ENCODE measurements at places on chromosomes 3 and 15.

DNA sequence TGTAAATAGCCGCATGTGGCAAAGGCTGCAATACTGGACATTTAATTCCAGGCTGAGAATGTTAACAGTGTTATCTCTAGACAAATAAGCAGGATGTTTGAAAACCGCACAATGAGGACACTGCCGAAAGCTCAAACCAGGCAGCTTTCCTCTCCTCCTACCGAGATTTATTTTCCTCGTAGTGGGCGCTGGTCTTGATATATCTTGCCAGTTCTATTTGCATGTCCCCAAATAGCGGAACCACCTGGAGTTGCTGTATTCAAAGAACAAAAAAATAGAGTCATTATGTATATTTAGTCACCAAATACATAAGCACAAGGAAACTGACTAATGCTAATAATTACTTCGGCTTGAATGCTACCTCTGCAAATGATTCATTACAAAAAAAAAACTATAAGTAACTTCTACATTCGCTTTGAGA is 46.5 kb downstream of the CYFIP1 start:
- no peak for DNase-seq

DNA sequence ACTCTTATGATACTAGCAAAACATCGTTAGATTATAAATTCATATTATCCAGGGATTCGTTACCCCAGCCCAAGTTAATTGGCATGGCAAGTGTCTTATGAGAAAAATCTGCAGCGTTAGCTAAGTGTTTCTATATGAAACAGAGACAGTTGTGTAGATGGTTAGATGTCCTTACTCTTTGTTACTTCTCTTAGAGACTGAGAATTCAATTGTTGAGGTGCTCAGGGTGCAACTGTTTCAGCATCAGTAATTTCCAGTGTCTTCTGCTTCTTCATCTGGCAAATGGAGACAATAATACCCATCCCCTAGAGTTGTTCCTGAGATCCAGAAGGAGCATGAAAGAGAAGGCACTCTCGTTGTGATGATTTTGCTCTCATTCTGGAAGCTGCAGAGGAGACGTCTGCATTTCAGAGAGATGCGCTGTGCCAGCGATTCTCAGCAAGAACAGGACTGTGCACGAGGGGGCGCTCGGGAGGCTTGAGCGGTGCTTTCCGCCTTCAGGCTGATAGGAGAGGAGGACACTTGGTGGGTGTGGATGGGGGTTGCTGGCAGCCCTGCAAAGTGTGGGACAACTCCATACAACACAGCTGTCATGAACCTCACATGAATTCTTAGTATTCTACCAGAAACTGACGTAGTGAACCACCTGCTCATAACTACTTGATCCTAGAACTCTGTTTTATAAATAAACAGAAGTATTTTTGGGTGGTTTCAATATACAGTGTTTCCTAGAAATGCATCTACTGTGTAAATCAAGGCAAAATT is 39.7 kb upstream of the SPSB4 start:
- peak; percentile 79 for DNase-seq

DNA sequence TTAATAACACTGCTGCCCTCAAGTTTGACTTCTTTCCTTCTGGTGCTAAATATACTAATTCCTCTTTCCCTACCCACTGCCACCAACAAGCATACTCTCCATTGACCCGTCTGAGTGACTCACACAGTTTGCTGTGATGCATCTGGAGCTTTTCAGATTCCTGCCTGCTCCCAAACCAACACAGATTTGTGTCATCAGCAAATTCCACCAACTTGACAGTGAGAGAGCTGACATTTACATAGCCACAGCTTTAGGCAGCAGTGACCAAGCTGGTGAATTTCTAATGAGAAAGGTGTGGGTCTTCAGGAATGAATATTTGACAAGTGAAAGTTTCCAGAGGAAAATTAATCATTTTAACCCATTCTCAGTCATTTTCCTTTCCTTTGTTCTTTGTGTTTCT is 96.5 kb upstream of the PRICKLE2 start:
- no peak for DNase-seq

- DNase-seq = no peak
Measured at GRCh38 chr15:27783678-27784077, 315.4 kb downstream of the OCA2 start.

DNA sequence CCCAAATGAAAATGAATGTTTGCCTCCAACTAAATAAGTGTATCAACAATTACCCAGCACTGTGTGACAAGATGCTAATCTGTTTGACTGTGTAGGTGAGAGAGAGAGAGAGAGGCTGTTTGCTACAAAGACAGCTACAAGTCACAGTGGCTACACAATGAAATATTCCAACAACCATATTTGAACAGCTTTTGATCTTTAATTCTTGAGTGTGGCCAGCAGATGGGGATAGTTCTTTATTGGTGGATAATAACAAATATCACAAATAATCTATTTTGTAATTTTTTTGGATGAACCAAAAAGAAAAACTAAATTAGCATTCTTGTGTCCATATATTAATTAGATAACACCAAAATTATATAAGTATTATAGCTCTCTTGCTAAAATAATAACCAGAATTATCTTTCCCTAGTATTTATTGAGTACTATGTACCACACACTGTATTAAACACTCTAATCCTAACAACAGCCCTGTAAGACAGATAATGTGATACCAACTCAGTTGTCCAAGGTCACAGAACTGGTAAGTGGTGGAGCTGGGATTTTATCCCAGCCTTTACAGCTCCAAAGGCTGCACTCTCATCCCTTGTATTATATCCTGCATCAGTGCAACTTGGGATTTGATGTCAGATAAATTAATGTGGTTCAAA is 61.9 kb upstream of the C3orf80 start:
- peak; percentile 43 for DNase-seq

- DNase-seq = no peak
Measured at GRCh38 chr3:186633481-186633880, 6.7 kb upstream of the FETUB start.

DNA sequence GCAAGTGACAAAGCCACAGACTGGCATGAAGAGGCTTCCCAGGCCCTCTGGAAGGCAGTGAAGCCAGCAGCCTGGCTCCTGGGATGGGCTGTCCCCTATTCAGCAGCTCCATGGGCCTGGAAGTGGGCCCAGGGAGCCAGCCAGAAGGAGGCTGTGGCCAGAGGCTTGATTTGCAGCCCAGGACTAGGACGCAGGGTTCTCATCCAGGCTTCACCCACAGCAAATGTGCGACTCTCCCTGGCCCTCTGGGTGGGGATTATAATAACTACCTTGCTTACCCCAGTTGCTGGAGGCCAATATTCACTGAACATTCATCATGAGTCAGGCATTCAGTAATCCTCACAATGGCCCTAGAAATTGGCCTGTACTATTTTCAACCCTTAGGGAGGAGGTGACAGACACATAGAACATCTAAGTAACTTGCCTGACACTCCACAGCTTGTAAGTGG is 24.6 kb upstream of the SRP14 start:
- DNase-seq = no peak

GRCh38 chr3:113775516-113775915 is 28.7 kb downstream of the ATP6V1A start:
- peak; percentile 73 for DNase-seq

- DNase-seq = no peak
Measured at GRCh38 chr3:101814835-101815234, 34.5 kb upstream of the NFKBIZ start.

DNA sequence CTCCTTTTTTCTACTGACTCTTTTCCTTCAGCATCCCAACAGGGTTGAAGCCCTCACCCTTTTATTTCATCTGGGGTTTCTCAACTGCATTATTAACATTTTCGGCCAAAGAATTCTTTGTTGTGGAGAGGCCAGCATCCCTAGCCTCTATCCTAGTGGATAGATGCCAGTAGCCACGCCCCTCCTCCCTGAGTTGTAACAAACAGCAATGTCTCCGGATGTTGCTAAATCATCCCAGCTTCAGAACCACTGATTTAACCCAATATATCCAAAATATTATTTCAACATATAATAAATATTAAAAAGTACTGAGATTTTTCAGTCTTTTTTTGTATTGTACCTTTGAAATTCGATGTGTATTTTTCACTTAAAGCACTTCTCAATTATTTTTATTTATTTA is 2.0 kb upstream of the RNF111 start:
- no peak for DNase-seq

GRCh38 chr15:82850731-82851130 is 41.3 kb downstream of the WHAMM start:
- DNase-seq = no peak

DNA sequence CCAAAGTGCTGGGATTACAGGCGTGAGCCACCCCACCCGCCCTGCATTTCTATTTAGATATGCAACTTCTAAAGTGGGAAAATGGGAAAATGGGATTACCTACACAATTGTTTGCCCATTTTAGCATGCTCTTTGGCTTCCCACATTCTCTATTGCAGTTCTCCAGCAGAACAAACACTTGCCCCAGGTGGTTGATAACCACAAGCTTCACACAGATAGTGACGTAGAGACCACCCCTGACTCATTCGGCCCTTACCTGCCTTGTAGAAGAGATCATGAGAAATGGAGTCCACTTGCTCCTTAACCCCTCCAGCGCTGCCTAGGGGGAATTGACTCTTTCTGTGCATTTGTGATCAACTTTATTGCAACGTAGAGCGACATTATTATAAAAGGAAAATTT is 83.2 kb upstream of the RAP2B start:
- no peak for DNase-seq

DNA sequence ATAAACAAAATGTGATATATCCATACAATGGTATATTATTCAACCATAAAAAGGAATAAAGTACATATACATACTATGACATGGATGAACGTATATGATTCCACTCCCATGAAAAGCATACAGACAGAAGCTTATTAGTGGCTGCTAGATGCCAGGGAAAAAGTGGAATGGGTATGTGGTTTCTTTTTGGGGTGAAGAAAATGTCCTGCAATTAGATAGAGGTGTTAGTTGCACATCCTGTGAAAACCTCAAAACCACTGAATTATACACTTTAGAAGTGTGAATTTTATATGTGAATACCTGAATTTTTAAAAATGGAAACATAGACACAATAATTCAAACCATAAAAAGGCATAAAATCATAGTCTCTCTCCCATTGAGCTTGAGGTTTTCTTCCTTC is 11.2 kb downstream of the DENND6A start:
- DNase-seq = no peak

DNA sequence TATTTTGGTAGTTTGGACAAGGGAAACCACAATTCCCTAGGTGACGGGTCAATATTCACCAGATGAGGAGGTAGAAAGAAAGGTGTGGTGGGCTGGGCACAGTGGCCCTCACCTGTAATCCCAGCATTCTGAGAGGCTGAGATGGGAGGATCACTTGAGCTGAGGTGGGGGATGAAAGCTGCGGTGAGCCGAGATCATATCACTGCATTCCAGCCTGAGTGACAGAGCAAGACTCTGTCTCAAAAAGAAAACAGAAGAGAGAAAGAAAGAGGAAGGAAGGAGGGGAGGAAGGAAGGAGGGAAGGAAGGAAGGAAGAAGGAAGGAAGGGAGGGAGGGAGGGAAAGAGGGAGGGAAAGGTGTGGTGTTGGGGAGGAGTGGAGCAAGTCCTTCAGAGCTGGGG is 56.1 kb upstream of the RNF7 start:
- DNase-seq = no peak

DNA sequence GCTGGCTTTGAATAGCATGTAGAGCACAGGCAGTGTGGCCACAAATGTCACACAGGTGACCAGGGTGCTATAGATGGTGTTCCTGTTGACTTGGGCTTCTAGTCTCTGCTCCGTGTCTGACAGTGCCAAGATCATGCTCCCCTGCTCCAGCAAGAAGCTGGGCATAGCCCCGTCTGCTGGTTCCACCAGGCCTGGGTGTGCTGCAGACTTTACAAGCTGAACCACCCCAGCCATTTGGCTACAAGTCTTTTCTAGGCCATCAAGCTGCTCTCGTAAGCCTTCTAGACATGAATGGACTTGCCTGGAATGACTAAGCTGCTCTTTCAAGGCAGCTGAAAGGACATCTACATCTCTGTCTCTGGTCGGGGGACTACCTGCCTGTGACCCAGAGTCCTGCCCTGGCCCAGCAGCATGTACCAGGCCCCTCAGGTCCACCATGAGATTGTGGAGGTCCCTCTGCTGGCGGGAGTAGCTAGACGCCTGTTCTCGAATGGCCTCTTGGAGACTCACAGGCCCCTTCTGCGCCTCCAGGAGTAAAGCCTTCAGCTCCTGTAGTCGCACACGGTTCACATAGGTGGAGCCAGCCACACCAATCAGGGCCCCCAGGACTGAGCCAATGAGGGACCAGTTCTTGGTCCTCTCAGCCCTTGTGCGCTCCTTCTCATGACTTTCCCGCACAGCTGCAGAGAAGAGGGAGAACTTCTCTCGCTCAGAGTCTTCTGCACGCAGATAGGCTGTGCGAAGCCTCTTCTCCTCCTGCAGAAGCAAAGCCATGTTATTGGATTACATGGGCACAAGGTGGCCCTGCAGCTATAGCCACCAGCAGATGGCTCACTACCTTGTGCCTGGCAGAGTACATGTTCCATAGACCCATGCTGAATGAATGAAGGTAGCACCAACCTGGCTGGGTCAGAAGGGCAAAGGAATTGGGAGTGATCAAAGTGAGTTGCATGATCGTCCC is 2.8 kb upstream of the PLXNB1 start:
- DNase-seq = no peak

- DNase-seq = no peak
Measured at GRCh38 chr3:178295292-178295912, 240.8 kb upstream of the KCNMB2 start.

DNA sequence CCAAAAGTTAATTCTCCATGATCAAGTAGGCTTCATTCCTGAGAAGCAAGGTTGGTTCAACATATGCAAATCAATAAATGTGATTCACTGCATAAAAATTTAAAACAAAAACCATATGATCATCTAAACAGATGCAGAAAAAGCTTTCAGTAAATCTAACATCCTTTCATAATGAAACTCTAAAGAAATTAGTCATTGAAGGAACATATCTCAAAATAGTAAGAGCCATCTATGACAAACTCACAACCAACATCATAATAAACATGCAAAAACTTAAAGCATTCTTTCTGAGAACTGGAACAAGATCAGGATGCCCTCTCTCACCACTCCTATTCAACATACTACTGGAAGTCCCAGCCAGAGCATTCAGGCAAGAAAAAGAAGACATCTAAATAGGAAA is 254.1 kb downstream of the AGBL1 start:
- DNase-seq = no peak

DNA sequence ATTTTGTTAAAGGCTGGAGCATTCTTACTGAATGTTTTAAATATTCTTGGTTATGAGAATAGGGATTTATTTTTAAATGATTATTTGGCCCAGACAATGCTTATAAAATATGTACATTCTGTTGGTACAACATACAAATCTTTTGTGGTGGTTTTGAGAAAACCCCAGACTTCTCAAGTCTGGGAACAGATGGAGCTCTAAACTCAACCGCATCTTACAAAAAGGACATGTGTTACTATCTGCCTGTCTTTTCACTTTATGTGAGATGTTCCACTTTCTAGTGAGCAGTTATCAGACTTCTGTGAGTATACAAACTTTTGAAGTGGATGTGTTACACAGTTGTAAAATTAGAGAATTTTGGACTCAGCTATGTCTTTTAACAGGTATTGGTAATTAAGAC is 135.5 kb upstream of the RBMS3 start:
- DNase-seq = no peak

DNA sequence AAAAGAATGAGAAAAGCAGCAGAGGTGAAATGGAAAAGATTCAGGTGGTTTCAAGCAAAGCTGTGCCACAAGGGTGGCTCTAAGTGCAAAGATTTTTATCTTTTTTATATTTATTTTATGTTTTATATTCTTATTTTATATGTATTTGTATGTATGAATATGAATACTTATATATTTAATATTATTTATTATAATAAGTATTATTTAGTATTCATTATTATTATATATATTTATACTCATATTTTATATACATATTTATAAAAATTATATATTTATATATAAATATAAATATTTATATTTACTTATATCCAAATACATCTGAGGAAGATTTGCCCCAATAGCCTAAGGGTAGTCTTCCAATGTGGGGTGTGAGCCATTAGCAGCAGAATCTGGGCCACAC is 1002.0 kb downstream of the CADM2 start:
- no peak for DNase-seq

Measured in inflammatory macrophage (primary cell).